ENCODE measurements at places on chromosomes 5 and 9.

- DNase-seq: no peak
Observed at GRCh38 chr5:522116-522515, 2.1 kb downstream of the SLC9A3 start.

DNA sequence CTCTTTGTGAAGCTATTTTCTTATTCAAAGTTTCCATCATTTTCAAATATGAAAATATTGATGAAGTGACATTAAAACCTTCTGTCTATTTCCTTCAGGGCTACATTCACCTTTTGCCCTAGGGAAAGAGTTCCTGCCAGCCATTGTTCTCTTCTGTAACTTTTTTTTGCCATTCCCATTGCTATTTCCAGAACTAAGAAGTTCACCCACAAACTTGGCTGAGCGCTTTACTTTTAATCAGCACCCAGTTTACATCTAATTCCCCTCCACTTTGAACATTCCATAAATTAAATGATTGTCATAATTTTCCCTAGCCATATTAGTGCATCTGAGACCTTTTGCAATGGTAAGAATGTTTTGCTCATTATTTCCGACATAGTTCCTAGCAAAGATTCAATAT is 4.4 kb downstream of the IL33 start:
- DNase-seq: no peak

GRCh38 chr5:131545845-131546244 is 89.2 kb downstream of the RAPGEF6 start:
- DNase-seq: no peak

DNA sequence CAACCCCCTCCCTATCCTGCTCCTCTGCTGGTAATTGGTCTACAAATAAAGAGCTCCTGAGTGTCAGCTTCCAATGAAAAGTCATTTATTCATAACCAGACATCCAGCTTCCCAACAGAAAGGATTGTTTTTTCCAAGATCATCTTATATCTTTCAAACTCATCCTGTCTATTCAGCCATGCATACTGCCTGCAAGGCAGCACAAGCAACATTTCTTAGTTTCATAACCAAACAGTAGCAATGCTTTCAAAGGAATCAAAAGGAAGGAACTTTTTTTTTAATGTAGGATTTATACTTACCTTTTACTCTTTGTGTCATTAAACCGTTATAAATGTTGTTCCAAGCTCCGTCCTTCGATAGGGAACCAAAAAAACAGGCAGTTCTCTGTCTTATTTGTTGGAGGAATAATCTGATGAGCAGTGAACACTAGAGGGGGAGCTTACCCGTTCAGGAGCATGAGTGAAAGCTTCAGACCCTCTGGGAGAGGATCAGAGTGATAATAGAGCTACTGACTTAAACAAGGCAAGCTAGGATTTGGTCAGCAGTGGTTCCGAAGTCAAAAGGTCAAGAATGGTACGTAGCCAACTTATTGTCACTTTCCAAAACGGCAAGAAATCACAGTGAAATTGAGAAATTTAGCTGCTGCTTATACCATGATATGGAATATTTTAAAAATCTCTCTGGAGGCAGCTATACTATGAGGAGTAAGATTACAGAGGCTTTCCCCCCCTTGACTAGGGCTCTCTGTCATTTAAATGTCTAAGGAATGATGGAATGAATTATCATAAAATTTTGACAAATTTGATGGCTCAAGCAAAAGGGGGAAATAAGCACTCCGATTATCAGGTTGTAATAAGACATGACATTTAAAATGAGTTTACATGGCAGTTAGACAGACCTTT is 892.9 kb downstream of the NR2F1-AS1 start:
- no peak for DNase-seq

- DNase-seq: no peak
Observed at GRCh38 chr5:57416278-57416994, 66.2 kb downstream of the ACTBL2 start.

DNA sequence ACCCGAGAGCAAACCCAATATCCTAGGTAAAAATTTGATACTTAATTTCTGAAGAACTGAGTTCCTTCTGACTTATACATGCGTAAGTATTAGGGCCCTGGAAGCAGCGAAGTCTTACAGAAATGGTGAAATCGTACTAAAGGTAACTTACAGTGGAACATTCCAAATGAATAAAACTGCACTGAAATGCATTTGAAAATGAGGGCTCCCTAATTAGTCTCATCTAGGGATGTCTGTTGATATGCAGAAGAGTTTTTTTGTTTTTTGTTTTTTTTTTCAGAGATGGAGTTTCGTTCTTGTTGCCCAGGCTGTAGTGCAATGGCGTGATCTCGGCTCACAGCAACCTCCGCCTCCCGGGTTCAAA is 10.4 kb upstream of the NANS start:
- no peak for DNase-seq

GRCh38 chr5:14078716-14079115 is 64.4 kb upstream of the TRIO start:
- DNase-seq: no peak

DNA sequence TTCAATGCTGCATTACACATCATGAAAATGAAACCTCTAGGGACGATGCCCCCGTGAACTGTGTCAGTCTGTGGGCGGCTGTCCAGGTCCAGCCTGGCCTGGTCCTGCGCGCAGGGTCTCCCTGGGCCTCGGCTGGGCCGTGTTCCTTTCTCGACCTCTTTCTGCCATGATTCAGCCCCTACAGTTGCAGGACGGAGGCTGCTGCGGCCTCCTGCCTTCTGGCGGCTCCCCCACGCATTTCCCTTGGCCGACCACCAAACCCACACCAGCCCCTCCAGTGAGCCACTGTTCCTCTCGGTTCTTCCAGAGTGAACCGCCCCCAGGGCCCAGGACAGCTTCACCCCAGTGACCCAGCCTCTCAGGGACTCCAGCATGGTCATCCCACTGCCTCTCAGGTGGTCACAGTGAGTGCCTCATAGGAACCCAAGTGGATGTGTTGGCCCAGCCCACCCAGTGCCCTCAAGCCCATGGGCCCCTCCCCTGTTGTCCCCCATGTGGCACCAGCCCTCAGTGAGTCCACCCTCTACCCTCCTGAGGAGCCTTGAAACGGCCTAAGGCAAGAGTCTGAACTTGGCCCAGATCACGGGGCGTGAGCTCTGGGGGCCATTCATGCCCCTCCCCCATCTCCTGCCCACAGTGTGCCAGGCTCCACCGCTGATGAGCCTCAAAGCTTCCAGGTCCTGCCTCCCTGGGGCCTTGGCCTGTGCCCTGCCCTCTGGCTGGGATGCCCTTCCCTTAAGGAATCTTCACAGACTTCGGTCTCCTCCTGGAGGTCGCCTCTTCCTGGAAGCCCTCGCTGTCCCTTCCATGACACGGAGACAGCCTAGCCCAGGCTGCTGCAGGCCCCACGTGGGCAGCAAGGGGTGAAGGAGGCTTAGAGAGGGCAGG is 10.0 kb upstream of the CLIC3 start:
- DNase-seq: no peak

DNA sequence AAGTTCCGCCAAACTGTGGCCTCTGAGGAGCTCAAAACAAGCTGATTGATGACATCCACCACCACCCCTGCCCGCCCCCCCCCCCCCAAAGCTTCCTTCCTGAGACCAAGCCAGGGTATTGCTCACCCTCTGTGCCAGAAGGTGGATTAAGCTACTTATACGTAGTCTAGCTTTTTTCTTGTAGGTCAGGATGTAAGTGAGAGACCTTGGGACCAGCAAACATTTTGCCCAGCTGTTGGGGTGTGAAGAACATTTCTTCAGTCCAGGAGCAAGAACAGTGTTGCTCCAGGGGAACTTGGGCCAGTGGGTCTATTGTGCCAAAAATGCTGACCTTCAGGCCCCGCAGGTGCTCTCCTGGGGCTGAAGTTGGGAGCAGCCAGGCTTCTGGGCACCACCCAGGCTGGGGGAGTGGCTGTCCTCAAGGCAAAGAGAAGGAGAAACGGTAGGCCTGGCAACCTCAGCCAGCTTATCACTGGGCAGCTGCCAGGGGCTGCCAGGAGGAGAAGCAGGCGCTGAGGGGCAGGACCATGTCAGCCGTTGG is 18.0 kb downstream of the NEURL1B start:
- DNase-seq: peak; percentile 80

GRCh38 chr5:33369485-33370465 is 71.0 kb upstream of the TARS1 start:
- peak; percentile 16 for DNase-seq

GRCh38 chr5:138698713-138699112 is 54.5 kb upstream of the CTNNA1 start:
- no peak for DNase-seq

- no peak for DNase-seq
Observed at GRCh38 chr5:39675676-39676075, 250.9 kb upstream of the DAB2 start.

GRCh38 chr5:133256276-133256675 is 204.5 kb downstream of the HSPA4 start:
- peak; percentile 25 for DNase-seq

- no peak for DNase-seq
Observed at GRCh38 chr5:158155811-158156505, 297.0 kb upstream of the CLINT1 start.

- DNase-seq: no peak
Observed at GRCh38 chr9:3028535-3028934, 184.6 kb upstream of the PUM3 start.

GRCh38 chr5:153365547-153365946 is 124.9 kb upstream of the GRIA1 start:
- DNase-seq: no peak

DNA sequence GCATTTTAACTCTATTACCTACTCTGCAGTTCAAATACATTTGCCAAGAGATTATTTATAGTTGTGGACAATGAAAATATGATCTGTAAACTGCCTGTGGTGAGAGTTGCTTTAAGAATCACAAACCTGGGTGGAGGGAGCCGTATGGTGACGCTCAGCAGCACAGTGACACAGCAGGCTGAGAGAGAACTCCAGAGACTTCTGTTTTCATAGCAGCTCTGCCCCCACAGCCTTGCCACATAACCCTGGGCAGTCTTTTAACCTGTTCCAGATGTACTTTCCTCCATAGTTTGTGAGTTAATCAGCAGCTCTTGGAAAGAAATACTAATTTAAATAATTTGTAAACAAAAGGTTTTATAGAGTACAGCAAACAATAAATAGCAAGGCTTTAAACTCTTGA is 450.5 kb downstream of the ELAVL2 start:
- no peak for DNase-seq

DNA sequence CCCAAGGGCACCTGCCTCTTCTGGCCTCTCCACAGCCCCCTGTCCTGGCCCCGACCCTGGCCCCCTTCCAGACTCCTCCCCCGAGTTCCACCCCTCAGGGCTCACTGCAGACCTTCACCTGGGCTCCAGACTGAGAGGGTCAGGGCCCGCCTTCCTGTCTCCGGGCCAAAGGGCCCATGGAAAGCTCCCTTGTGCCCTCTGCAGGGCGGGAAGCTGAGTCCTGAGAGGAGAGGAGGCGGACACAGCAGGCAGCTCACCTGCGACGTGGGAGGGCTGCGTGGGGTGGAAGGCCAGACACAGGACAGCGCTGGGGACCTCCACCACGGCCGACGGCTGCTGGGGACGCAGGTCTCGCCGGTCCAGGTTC is 20.6 kb downstream of the DYNC2I2 start:
- peak; percentile 80 for DNase-seq

- no peak for DNase-seq
Observed at GRCh38 chr9:121766081-121766683, 114.7 kb downstream of the DAB2IP start.

DNA sequence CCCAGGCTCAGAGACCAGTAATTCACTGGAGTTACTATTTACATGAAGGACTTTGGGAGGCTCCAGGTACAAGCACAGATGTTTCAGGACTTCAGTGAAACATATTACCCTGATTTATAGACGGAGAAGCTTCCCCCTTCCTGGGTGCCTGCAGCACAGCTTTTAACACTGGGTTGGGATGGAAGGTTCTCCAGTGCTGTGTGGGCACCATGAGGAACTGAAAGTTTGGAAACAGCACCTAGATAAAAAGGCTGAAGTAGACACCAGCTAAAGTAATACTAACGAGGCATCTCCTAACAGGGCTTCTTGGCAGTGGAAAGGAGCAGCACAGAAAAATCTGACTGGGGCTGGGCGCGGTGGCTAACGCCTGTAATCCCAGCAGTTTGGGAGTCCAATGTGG is 70.7 kb downstream of the GCNT1 start:
- no peak for DNase-seq

DNA sequence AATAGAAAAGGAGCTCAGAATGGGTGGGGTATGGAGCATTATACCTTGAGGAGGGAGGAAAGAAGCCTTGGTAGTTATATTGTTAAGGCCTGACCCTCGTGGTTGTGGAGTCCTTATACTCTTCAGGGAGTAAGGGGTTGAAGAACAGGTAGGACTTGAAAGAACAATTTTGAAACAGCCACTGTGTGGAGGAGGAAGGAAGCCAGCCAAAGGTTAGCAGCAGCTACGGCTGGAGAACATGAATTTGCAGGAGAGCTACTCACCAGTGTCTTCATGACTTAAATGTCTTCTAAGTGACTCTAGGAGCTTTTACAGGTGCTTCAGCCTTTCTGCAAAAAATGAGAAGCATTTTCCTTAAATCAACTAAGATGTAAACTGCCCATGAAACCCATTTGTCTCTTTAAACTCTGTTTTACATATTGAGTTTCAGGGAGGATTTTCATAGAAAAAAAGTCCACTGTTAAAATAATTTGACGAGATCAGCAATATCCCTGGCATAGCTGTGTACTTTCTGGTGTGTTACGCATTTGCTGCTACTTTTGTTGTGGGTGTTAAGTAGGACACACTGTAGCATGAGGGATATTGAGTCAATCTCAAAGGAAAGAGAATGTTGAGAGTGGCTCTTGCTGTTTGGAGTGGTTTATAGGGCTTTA is 110.6 kb upstream of the ELL2 start:
- no peak for DNase-seq

DNA sequence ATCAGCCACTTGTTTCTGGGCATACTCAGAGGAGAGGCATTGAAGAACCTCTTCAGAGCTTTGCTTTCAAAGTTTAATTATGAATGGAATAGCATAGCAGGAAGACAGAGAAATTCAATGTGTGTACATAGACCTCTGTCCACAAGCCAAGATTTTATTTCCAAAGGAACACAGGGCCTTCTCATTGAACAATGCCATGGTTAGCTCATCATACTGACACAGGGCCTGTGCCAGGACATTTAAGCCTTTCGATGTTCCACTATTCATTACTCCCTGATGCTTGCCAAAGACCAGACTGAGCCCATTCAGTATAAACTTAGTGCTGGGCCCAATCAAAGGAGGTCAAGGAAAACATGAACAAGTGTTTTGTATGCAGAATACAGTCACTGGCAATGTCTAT is 280.8 kb downstream of the FBXL17 start:
- DNase-seq: no peak

Data from mucosa of descending colon (tissue), 3 donors.